SK-N-MC (cell line): ENCODE measurements at places on chromosomes 2 and 18.

GRCh38 chr2:234494361-234495250 is 2.3 kb downstream of the ARL4C start:
- DNase-seq = no peak

DNA sequence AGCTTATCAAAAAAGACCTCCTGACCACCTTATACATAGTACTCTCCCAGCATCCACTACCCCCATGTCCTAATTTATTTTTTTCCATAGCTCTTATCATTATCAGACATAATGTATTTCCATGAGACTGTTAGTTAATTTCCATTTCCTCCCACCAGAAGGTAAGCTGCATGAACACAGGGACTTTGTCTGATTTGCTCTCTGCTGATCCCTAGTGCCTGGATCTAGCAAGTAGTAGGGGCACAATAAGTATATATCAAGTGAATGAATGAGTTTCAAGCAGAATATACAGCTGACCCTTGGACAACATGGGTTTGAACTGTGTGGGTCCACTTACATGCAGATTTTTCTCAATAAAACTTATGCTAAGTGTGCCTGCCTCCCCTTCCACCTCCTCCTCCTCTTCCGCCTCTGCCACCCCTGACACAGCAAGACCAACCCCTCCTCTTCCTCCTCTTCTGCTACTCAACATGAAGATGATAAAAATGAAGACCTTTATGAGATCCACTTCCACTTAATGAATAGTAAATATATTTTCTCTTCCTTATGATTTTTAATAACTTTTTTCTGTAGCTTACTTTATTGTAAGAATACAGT is 53.8 kb downstream of the CTAGE1 start:
- no peak for DNase-seq

DNA sequence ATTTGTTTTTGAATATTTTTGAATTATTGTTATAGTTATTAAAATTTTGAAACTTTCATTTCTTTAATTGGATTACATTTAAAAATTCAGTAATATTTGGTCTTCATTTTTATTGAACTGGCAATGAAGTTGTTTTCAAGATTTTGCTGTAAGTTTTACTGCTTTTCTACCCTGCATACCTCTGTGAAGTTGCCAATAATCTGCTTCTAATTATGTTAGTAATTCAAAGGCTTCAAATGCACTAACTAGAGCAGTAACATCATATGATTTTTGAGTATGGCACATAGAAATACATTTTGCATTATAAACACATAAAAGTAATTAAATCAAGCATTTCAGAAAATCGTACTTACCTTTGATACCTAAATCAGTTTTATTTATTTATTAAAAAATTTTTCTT is 40.3 kb upstream of the FAM171B start:
- DNase-seq = no peak

DNA sequence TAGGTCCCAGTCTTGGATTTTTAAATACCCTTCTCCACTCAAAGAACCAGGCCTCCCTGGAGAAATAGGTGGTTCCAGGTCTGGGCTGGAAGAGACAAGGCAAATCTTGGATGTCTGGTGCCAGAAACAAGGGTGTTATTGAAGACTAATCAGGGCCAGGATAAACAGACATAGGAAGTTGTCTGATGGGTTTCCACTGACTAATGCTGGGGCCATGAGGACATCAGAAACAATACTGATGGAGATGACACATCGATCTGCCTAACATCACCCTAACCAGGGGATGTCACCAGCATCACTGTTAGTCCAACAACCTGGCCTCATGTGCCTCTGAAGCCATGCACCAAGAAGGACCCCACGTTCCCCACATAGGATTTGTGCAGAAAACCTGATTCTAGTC is 42.5 kb upstream of the GLI2 start:
- DNase-seq = no peak

- DNase-seq = no peak
Measured at GRCh38 chr2:37671816-37672103, 318 bp upstream of the CDC42EP3 start.

- DNase-seq = no peak
Measured at GRCh38 chr2:60867007-60867406, 14.4 kb upstream of the REL start.

GRCh38 chr2:238240757-238241711 is 1.2 kb upstream of the HES6 start:
- DNase-seq = no peak

DNA sequence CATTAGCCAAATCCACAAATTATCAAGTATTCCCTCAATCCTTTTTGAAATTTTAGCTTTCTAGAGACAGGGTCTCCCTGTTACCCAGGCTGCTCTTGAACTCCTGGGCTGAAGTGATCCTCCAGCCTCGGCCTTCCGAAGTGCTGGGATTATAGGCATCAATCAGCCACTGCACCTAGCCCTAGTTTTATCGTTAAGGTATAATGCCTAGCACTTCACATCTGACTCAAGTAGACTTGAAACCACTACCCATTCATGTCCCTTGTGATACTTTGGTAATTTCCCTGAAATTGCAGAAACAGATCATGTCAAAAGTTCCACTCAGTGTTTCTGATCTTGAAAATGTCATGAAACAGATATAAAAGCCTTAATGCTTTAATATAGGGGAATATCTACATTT is 26.3 kb downstream of the MEX3C start:
- no peak for DNase-seq

DNA sequence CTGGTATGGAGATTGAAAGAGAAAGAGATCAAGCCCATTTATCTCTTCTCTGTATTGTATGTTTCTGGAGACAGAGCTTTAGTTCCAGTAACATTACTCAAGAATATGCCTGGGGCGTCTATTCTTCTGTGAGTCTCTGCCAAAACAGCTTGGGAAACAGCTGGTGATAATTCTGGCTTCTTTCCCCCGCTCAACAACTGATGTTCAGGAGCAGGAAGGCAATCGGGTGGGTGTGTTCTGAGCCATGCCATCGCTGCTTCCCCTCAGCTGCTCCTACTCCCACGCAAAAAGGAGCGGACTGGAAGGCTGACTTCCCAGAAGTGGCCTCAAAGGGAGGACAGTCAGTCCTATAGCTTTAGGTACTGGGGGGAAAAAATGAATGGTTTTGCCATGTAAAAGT is 695.1 kb downstream of the PLCL1 start:
- DNase-seq = no peak

- no peak for DNase-seq
Measured at GRCh38 chr2:62817995-62818713, 112.6 kb downstream of the EHBP1 start.

- no peak for DNase-seq
Measured at GRCh38 chr2:120303177-120303576, 42.8 kb upstream of the INHBB start.

DNA sequence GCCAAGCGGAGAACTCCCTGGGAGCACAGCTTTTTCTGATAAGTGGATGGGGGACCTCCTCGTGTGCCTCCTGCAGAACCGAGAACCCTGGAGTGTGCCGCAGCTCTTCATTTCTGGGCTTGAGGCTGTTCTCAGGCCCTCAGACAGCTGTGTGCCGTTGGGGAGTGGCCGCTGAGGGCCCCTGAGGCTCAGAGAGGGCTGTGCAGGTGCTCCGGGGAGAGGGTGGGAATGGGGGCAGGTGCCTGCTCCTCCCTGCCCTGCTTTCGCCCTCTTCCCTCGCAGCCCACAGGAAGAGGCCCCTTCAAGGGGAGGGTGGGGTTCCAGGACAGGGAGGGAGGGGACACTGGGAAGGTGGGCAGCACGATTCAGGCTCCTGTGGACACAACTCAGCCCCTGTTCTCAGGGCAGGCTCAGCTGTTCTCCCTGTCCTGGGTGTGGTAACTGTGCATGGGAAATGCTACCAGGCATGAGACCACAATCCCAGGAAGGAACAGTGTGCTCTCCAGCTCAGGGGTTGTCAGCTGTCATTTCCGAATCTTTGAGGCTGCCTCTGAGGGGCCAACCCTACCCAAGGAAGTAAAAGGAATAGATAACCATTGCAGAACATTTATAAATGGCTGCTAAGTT is 11.3 kb downstream of the LCT start:
- no peak for DNase-seq

DNA sequence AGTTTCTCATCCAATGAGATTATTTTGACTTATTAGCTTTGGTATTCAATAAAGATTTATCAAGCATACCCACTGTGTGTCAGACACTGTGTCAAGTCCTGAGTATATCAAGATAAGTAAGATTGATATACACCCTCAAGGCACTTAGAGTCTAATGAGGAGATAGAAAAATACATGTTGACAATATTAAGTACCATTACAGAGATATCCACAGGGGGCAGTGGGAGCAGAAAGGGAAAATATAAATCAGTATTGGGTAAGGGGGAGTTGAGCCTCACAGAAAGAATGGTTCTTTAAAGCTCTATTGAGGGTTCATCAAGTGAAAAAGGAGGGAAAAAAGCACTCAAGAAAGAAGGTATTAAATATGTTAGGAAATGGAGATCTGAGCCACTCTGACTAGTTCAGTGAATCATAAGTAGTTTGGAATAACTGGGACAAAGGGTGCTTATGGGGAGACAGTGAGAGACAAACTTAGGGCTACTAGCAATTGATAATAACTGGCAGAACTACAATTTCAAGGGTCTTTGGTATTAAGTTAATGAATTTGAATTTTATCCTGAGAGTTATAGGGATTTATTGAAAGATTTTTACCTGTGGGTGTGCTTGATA is 45.5 kb upstream of the SLC8A1 start:
- DNase-seq = no peak

DNA sequence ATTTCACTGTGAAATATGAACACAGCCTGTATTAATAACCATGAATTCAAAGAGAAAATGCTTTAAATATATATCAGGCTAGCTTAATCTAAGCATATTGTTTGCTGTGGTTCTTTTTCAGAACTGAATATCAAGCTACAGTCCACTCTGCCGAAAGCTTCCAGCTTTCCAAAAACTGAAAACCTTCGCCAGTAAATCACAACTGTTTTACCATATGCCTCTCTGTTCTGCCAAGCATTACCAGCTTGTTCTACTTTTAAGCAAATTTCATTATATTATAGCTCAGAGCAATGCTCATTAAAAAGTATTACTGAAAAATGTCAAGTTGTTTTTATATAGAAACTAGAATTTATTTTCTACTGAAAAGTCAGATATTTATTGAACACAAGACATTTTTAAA is 277.4 kb downstream of the NRXN1 start:
- no peak for DNase-seq

DNA sequence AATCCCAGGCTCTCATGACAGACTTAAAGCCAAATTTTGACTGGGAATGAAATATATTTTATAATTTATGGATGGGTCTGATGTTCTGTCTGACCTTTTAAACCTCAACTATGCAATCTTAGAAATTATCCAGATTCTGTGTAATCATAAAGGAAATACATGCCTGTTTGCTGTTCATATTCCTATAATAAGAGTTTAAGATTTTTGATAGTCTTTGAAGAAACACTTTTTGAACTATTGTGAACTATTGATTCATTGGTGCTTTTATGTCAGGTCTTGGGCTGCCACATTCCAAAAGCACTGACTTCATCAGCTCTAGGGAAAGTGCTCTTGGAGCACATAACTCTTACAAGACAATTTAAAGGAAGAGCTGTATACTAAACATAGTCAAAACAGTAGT is 64.2 kb downstream of the CCDC150 start:
- DNase-seq = no peak

GRCh38 chr2:75608684-75609333 is 37.8 kb upstream of the MRPL19 start:
- no peak for DNase-seq

DNA sequence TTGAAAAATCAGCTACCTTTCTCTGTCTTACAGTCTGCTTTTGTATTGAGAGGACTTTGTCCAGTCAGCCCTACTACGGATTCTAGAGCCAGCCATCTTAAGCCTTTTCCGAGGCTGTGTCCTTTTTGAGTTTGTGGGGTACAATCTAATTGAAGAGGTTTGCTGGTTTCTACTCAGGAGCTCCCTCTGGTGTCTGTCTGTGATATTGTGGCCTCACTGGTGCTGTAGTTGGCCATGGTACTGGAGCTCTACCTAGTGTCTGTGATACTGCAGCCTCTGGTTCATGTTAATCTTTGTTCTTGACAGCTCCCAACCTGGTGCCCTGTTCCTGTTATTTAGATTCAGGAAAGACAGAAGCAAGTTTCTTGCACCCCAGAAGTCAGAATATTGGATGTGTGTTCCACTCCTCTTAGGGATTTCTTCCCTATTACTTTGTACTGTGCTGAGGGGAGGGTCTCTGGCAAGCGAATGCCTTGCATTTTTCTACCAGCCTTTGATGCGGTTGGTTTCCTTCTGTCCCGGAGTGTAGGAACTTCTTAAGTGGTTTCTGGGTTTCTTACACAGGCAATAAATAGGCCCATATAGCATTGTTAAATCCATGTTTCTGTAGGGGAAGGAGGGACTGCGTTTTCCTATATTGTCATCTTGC is 78.5 kb downstream of the ACSL3 start:
- DNase-seq = peak; percentile 24

- DNase-seq = no peak
Measured at GRCh38 chr2:58540681-58541080, 299.6 kb upstream of the FANCL start.

DNA sequence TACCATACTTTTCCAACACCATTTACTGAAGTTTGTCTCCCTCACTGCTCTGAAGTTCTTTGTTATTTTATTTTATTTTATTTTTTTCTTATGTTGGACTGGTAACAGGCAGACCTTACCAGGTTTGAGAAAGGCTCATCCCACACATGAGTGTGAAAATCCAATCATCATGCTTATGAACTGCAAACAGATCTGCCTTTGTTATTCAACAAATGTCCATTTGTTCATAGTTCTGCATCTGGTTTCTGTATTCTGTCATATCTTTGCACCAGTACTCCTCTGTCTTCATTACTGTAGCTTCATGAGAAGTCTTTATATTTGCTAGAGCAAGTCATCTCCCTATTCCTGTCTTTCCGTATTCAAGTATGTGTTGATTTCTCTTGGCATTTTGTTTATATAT is 5.3 kb downstream of the RNU2-63P start:
- DNase-seq = no peak

GRCh38 chr18:26628017-26628416 is 79.7 kb upstream of the KCTD1 start:
- DNase-seq = no peak

DNA sequence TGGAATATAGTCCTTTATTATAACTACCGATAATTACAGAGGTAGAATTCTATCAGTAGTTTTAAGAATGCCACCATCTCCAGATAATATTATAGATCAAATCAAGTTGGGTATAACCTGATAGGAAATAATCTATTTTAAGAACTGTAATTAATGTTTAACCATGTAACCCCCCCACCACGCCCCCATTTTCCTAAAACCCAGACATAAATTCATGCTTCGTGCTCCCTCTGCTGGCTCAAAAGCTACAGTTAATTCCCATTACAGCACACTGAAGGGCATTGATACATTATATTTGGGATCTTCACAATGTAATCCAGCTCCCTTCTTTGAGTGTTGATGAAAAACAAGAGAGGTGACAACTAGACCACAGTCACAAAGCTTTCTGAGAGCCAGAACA is 228.0 kb upstream of the SMAD7 start:
- DNase-seq = no peak

DNA sequence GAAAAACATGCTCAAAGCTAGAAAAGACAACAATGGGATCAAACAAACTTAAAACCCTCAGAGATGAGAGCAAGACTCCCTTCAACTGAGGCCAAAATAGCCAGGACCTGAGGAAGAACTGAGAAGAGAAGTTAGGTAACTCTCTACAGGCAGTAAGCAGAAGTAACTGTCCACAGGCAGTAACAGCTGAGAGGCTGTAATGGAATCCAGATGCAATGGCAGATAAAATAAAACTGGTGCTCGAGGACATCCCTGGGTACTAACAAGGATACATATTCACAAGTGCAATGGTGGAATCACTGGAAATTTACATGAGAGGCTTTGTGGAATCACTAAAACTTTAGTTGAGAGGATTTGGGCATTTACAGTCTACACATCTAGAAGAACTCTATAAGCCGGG is 30.4 kb upstream of the C2orf66 start:
- DNase-seq = no peak
